LHCN-M2 (cell line): ENCODE measurements at places on chromosomes 1 and 21. TPM values are rescaled to one million over a fixed set of nuclear protein-coding genes. Genes with fewer than 3 reads are reported as not detected.
A peak's percentile ranks its signal among the peaks of the same experiment; 100 is the strongest.

DNA sequence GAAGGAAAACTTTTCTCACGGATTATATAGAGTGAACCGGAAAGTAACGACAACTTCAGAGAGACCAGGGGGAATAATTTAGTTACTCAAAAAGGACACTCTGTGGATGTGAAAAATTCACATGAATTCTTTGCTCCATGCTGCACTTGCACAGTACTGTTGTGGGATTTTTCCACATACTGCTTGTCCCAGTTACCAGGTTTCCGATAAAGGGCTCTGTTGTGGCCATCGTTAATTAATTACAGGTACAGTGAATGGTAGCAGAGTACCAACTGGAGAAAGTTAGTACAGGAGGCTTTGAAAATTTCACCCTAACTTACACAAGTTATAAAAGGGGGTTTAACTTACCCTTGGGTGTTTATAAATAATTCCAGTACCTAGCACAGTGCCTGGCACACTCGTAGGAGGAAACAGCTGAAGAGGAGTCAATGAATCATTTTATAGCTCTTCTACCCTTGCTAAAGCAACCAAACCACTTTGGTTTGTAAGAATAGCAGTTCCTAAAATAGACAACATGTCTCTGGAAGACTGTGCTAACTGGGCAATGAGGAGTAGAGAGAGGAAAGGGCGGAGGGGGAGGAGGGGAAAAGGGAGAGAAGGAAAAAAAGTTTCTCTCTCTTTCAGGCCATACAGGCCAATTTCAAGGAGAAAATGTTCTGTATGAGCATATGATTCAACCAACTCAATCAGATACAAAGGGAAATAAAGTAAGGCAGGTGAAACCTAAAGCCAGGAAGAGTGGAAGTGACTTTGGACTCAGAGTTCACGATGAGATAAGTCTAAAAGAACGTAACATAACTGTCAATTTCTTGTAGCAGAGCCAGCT is 98.3 kb upstream of the MAGI3 start:
- DNase-seq, result no peak

- no peak for DNase-seq
These were observed 12.5 kb downstream of the PIP5K1A start for GRCh38 chr1:151210830-151211229.

DNA sequence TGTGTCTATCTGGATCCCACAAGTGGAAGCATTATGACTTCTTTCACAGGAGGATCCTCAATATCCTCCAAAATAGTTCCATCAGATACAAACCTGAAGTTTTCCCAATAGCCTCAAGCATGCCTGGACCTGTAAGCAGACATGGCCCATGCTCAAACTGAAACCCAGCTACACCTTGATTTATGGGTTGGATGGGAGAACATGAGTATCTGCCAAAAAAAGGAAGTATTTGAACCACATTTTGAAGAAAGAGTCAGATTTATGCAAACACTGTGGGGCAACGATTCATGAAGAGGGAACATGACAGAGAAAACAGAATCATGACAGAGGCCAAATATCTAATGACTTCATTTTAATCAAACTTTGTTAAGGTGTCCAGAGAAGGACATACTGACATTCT is 351.0 kb upstream of the NFIA start:
- no peak for DNase-seq

- DNase-seq, result no peak
These were observed 129.1 kb upstream of the RAB4A start for GRCh38 chr1:229141689-229142377.

DNA sequence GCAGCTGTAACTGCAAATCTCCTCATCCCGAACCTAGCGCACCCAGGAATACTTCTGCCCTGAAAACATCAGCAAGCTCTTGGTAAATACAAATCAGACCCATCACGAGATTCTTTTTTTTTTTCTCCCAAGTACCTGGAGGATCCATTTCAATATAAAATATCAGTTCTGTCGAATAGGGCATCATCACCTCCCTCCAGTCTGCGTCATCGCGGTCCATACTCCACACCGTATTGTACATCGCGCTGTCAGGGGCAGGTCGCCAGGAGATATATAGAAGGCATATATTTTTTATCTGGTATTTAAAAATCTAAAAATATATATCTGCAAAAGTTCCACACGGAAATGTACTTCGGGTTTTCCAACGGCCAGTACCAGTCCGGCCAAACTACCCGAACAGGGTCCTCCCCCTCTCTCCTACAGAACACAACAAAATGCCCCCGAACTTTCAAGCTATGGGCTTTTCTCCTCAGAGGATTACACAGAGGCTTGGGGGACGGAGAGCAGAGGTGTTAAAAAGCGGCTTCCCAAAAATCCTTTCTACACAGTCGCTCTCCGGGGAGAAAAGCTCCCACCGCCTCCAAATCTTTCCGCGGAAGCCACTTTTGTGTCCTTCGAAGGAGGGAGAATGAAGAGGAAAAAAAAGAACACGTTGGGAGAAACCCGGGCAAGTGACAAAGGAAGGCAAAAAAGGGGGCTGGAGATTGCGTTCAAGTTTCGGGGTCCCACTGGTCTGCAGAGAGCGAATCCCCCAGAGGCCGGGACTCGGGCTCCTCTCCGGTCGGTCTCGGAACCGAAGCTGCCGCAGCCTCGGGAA is 509 bp downstream of the PIK3R3 start:
- peak; percentile 47 for DNase-seq

DNA sequence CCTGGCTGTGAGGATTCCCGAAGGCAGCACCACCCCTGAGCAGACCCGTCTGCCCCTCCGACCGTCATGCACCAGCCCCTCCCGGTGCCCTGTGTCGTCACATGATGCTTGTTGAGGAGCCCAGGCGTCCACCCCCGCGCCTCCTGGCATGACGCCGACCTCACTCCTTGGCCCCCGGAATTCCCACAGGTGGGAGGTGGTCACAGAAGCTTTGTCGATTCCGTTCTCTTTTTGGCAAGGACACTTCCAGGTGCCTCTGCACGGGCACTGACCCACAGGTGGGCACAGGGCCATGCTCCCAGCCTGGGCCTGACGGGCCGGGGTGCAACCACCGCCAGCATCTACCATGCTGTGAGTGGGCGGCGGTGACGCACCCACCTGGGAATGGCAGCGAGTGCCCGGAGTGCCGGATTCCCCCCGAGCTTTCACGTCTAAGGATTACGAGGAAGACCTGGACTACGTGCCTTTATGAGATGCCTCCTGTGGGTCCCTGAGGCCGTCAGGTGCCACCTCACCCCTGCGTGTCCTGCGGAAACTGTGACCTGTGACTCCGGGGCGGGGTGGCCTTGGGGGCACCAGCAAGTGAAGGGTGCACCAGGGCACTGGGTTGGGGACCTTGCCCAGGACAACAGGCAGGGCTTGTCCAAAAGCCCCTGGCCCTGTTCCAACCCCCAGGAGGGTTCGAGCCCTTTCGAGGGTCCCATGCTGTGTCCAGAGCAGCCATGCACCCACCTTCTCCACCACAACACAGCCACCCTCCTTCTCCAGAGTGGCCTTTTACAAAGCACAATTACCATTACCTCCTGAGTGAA is 31.4 kb upstream of the COL6A1 start:
- no peak for DNase-seq

GRCh38 chr1:46399307-46399706 is 5.2 kb downstream of the FAAH start:
- no peak for DNase-seq

GRCh38 chr1:31782421-31783410 is 18.6 kb upstream of the ADGRB2 start:
- no peak for DNase-seq

- no peak for DNase-seq
These were observed 194.0 kb upstream of the VAMP3 start for GRCh38 chr1:7576946-7577657.

- DNase-seq, result no peak
These were observed 17.0 kb upstream of the BSDC1 start for GRCh38 chr1:32411261-32411660.

GRCh38 chr1:211775170-211775569 is 55.4 kb downstream of the LPGAT1 start:
- no peak for DNase-seq

GRCh38 chr1:169949139-169949538 is 55.4 kb upstream of the SCYL3 start:
- DNase-seq, result peak; percentile 54

LRIF1 gene
- total RNA-seq, result 20.7 and 24.0 TPM in 2 replicates

NFASC gene
- total RNA-seq, result 0.19 and 0.46 TPM in 2 replicates

LAMC2 gene
- total RNA-seq, result 2.0 and 3.5 TPM in 2 replicates

FAM110D gene
- not detected in 2 replicates for total RNA-seq

PFKFB2 gene
- total RNA-seq, result 1.6 and 3.0 TPM in 2 replicates
